NCI-H187 (cell line): ENCODE measurements at places on chromosomes 5 and 9.

- no peak for DNase-seq
Observed at GRCh38 chr9:6887051-6887450, 129.3 kb downstream of the KDM4C start.

- DNase-seq = no peak
Observed at GRCh38 chr9:22452415-22453010, 5.9 kb downstream of the DMRTA1 start.

DNA sequence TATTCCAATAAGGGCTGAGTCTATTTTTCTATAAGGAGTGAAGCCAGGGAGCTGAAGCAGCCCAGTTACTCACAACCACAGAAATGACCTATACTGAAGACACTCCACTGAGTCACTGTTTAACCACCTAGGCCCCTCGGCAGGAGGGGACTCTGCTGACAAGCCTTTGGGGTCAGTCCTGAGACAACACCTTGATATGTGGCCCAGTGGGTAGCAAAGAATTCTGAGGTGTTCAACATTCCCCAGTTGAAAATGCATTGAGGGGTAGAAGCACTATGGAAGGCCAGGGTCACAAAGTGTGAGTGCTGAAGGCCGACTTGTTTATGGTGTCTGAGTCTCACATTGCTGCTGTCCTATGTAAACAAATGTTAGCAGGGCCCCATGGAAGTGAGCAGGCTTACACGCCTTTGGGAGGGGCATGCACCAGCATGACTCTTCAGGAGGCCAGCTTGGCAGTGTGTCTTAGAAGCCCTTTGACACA is 112.6 kb upstream of the NFIL3 start:
- DNase-seq = no peak

GRCh38 chr5:72641164-72641563 is 134.0 kb upstream of the ZNF366 start:
- DNase-seq = no peak

DNA sequence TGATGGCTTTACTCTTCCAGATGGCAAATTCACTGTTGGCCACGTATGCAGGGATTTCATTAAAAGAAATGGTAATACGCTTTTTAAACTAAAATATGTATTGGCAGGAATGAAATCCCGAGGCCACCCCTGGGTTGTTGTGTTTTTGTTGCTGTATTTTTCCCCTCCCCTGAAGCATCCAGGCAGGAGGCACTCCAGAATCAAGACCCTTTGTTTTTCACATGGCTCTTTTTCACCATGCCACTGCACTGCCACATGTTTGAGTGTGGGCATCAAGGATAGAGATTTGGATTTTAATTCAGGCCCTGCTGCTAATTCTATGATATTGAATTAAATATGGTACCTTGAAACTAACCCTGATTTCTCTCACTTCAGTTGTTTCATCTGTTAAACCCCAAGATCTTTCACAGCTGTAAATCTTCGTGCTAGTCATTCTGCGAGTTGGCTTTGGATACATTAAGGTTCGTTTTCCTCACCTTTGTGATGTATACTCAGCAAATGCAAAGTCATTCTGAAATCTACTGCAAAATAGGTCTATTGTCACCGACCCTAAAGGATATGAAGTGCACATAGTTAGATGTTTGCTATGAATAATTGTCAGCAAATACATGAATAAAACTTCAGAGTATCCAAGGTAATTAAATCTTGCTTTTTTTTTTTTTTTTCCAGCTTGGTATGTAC is 533.4 kb downstream of the PTPRD start:
- no peak for DNase-seq

DNA sequence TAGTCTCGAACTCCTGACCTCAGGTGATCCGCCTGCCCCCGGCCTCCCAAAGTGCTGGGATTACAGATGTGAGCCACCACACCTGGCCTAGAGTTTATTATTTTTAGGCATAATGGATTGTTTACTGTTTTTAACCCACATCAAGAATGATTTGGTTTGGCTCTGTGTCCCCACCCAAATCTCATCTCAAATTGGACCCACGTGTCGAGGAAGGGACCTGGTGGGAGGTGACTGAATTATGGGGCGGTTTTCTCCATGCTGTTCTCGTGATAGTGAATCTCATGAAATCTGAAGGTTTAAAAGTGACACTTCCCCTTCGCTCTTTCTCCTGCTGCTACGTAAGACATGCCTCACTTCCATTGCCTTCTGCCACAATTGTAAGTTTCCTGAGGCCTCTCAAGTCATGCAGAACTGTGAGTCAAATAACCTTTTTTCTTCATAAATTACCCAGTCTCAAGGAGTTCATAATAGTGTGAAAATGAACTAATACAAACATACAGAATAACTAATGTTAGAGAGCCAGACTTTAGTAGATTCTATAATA is 88.2 kb downstream of the RICTOR start:
- DNase-seq = no peak

- no peak for DNase-seq
Observed at GRCh38 chr5:14591548-14591947, 10.0 kb downstream of the OTULINL start.

DNA sequence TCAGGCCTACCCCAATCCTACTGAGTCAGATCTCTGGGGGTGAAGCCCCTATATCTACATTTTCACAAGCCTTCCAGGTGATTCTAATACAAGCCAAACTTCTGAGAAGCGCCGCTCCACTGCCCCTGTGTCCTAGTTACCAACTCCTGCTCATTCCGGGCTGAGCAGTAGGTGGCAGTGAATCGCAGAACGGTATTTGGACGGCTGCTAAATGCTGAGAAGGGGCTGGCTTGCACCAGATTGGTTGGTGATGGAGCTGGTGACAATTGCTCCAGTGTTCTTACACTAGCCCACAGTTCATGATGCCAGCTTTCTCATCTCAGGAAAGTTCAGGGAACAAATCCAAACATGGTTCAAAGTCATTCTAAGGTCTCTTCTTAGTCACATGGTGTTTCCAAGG is 31.1 kb upstream of the FGF1 start:
- no peak for DNase-seq

GRCh38 chr9:72334658-72335337 is 30.2 kb downstream of the ZFAND5 start:
- DNase-seq = no peak

- no peak for DNase-seq
Observed at GRCh38 chr9:107467416-107467815, 22.2 kb downstream of the KLF4 start.

- DNase-seq = no peak
Observed at GRCh38 chr5:116546743-116547124, 27.9 kb downstream of the SEMA6A start.

- no peak for DNase-seq
Observed at GRCh38 chr5:177508221-177508611, 1.4 kb downstream of the DOK3 start.

GRCh38 chr5:151204051-151204450 is 19.8 kb downstream of the CCDC69 start:
- DNase-seq = no peak

DNA sequence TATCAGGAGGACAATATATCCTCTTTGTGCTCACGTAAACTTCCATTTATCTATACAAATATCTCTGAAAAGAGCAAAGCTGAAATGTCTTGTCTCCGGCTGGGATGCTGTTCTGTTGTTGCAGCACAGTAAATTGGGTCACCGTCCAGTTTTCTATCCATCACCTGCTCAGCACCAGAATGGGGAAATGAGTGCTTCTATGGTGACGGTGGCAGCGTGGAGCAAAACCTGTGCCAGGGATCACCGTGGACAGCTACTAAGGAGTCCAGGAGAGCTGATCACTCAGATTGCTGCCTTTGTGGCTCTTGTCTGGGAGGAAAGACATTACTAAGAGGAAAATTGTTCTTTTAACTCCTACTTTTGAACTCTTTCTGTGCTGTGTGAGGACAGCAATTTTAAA is 531.6 kb downstream of the PSAT1 start:
- DNase-seq = no peak

DNA sequence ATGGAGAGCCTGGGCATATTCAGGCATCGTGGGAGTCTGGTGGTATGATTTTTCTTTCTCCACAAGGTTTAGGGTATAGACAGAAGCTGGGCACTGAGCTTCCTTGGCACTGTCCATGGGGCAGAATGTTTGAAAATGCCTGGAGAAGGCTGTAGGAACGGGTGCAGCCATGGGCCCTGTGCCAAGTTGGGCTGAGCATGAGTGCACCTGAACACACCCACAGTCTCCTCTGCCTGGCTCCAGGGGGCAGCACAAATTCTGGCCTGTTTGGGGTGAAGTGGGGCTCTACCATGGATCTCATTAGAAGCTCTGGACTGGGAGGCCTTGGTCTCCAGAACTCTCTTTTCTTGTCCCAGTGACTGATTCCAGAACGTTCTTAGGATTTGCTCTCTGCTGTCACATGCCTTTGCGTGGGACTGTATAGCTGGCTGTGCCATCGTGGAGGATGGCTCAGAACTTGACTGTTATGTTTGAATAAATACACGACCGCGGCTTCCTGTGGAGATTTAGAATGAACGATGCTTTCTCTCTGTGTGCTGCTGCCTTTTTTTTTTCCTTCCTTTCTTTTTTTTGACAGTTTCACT is 229.8 kb downstream of the FANCC start:
- no peak for DNase-seq

- no peak for DNase-seq
Observed at GRCh38 chr9:103977163-103977562, 116.9 kb upstream of the SMC2 start.
